ENCODE measurements at places on chromosomes 12 and 14.

DNA sequence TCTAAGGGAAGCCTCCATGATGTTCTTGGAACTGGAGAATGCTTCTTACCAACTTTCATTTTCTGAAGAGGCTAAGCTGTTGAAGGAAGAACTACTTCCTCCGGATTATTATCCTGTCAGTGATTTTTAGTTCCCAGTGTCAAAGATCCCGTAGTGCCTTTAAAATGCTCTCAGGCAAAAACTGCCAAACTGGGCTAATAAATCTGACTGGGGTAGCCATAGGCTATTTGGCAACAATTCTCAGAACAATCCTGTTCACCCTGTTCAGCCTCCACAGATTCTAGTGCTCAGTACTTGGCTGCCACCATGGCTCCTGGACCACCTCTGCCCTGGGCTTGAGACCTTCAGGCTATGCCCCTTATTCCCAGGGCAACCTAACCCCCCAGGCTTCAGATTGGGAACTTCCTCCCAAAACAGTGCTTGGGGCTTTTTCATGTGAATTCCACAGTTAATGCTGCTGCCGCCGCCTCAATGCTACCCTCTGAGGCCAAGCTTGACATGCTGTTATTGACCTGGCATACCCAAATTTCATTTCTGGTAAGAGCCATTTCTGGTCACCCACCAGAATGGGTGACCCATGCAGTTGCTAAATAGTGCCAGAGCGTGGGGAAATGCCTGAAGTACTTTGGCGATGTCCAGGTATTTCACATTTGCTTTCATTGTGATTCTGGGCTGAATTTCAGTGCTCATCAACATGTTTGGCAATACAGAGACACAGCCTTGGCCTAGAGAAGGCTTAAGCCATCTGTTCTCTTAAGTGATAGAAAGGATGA is 110.0 kb upstream of the ARHGAP5 start:
- DNase-seq: no peak

DNA sequence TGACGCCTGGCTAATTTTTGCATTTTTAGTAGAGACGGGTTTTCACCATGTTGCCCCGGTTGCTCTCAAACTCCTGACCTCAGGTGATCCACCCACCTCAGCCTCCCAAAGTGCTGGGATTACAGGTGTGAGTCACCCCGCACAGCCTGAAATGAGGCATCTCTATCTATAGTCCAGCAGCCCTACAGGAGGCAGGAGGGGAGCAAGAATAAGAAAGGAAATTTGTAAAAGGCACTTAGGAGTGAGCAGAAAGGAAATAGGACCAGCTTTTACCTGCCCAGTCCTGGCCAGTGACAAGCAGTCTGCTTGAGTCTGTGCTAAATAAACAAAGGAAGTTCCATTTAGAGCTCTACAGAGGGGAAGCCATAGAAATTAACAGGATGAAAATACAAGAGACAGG is 15.0 kb upstream of the PSMA6 start:
- no peak for DNase-seq

- no peak for DNase-seq
These were observed at the start of gene MYF5 for GRCh38 chr12:80716696-80717469. MYF5 (plus strand) TSS chr12:80716912; CDS start chr12:80717064, 152 bp downstream.

DNA sequence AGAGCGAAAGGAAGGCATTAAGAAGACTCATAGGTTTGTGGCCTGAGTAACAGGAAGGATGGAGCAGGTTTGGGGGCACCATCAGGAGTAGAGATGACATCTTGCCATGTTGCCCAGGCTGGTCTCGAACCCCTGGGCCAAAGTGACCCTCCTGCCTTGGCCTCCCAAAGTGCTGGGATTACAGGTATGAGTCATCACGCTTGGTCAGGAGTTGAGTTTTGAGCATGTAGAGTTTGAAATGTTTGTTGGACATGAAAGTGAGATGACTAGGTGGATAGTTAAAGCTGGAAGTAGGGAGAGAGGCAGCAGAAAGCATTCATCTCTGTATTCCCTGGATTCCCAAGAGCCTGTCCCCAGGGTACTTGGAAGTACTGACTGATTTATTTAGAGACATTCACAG is 112.6 kb downstream of the ERC1 start:
- DNase-seq: no peak

DNA sequence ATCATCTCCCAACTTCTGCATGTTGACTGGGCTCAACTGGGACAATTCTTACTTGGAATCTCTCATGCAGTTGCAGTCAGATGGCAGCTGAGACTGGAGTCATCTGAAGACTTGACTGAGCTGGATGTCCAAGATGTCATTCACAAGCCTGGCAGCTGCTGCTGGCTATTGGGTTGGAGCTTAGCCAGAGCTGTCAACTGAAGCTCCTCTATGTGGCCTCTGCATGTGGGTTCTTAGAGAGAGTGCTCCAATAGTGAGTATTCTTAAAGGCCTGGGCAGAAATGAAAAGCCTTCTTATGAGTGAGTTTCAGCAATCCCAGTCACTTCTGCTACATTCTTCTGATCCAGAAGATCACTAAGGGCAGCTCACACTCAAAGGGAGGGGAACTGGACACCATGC is 440.9 kb downstream of the LRIG3 start:
- DNase-seq: no peak

DNA sequence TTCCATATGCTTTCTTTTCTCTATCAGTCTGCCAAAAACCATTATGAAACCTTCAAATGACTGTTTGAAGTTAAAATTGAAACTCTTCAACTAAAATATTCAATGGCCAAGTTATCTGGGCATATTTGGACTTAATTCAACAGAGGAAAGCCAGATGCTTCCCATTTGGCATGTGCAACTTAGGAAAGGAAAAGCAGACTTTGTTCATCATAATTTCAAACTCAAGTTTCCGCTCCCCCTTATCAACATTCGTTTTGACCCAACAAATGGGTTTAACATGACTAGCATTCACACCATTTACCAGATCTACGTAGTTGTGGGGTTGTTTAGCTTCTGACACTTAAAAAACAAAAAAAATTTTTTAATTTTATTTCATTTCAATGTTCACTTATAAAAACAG is 75.7 kb downstream of the PLEKHG7 start:
- no peak for DNase-seq
